ENCODE measurements at places on chromosomes 16 and 17.
A peak's percentile ranks its signal among the peaks of the same experiment; 100 is the strongest.

GRCh38 chr16:16805809-16806208 is 426.9 kb downstream of the NPIPA7 start:
- no peak for DNase-seq

GRCh38 chr17:48903401-48903800 is 4.8 kb upstream of the UBE2Z start:
- no peak for DNase-seq

GRCh38 chr16:89696670-89697128 is 4.8 kb downstream of the SPATA2L start:
- no peak for DNase-seq

DNA sequence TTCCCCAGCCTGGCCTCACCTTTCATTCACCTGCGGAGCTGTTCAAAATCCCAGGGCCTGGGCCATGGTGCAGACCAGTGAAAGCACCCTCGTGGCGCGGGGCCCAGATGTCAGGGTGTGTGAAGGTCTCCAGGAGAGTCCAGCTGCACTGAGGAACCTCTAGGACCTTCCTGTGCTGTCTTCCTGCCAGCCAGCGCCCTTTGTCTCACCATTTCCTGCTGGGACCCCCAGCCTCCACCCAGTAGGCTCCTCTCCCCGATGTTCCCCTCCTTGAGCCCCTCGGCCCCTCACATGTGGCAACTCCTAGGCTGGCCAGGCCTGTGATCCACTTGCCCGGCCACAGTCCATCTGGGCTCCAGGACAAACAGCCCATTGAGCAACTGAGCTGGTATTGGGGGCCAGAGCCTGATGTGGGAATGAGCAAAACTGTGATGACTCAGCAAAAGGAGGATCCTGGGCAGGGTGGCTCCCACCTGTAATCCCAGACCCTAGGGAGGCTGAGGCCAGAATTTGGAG is 677 bp downstream of the SULT1A2 start:
- DNase-seq = no peak

- DNase-seq = no peak
Observed at GRCh38 chr17:68539548-68540467, 27.6 kb downstream of the PRKAR1A start.

GRCh38 chr16:3625911-3626732 is 14.7 kb upstream of the SLX4 start:
- no peak for DNase-seq

DNA sequence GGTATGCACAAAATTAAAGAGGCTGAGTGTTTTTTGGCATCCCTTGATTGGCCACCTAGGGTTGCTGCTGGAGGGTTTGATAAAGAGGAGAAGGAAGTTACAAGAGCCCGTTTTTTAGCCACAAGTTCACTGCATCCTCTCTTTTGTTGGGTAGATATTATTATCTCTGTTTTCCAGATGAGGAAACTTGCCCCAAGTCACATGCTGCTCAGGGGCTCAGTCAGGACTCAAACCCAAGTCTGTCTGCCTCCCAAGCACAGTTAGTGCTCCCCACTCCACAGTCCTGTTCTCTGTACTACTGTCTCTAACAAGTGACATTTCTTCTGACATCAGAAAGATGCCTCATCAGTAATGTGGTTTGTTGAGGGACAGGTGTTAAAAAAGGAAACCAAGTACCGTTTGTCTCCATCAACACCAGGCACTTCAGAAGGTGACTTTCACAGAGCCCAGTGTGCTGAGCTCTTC is 1.4 kb downstream of the NT5M start:
- no peak for DNase-seq

- DNase-seq = no peak
Observed at GRCh38 chr17:7380855-7381683, at the start of gene TNK1. Gene TNK1, plus strand, starts transcription at chr17:7381089. Its CDS starts 1,838 bp downstream, at chr17:7382927.

DNA sequence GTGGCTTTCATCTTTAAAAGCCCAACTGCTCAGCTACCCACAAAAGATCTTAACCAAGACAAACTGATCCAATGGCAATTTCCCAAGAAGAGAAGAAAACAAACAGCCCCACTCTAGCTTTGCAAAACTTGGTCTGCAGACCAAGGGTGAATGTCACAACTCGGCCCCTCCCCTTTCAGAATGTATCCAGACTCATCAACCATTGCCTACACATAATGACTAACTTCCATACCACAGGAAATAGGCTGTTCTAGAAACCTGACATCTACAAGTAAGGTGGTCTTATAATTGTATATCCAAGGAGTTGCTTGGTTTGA is 16.0 kb downstream of the DCUN1D3 start:
- DNase-seq = no peak

GRCh38 chr17:56613131-56613530 is 19.6 kb downstream of the NOG start:
- DNase-seq = no peak

DNA sequence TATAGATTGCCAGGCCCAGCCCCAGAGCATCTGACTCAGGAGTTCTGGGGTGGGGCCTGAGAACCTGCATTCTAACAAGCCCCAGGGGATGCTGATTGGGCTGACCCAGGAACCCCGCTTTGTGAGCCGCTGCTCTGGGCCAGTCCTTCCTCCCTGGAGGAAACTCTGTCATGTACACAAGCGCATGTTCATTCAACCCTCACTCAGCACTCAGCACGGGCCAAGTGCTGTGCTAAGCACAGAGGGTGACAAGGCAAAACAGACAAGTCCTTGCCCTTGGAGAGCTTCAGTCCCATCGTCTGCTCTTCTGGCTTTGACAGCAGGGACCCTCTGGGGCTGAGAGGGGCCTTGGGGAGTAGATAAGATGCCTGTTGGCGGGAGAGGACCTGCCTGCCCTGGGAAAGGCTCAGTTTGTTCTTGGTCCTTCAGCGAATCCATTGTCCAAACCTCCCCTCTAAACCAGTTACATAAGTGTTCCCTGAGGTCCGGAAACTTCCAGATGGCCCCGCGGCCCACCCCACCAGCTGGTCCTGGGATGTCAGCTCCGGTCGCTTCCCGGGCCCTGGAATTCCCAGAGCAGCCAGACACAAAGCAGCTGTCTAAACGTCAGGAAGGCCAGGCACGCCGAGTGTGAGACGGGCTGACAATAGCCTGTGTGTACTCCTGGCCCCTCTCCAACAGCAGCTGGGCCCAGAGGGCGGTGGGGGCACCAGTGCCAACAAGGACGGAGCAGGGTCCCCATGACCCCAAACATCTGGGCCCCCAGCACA is 88.8 kb downstream of the ZDHHC7 start:
- DNase-seq = no peak

GRCh38 chr17:32588982-32589381 is 102.2 kb downstream of the CDK5R1 start:
- no peak for DNase-seq

- DNase-seq = peak; percentile 36
Observed at GRCh38 chr17:50396261-50397110, 837 bp downstream of the LRRC59 start.

GRCh38 chr17:6177941-6178694 is 107.9 kb downstream of the WSCD1 start:
- DNase-seq = no peak
